ENCODE measurements at places on chromosomes 4 and X. TPM values are rescaled to one million over a fixed set of nuclear protein-coding genes. Genes with fewer than 3 reads are reported as not detected.

Gene TKTL2
- not detected for total RNA-seq

Gene TRMT2B
- total RNA-seq: 9.8 TPM

Gene FRMD7
- 0.05 TPM for total RNA-seq

Gene TEX13A
- total RNA-seq: not detected

Gene DDIT4L
- total RNA-seq: 2.7 TPM

Gene PNMA5
- total RNA-seq: not detected

Gene CT55
- not detected for total RNA-seq

Gene CSAG2
- total RNA-seq: not detected

Gene GSPT2
- 4.8 TPM for total RNA-seq

Gene DGKK
- total RNA-seq: not detected

Gene MTHFD2L
- 24.9 TPM for total RNA-seq

Gene MAGEA9B
- not detected for total RNA-seq

Gene MAGEA2B
- total RNA-seq: not detected

Gene UGT8
- total RNA-seq: not detected

Gene GNRHR
- total RNA-seq: not detected

Gene TRIM61
- 3.0 TPM for total RNA-seq

Gene CCDC110
- total RNA-seq: 5.0 TPM

Gene PAGE1
- total RNA-seq: not detected

Gene ERCC6L
- 0.30 TPM for total RNA-seq

Gene KIAA0232
- 24.8 TPM for total RNA-seq

Gene FABP2
- total RNA-seq: not detected

Gene TET2
- 8.0 TPM for total RNA-seq

Gene ODAPH
- 0.18 TPM for total RNA-seq

Gene TIGD2
- 22.9 TPM for total RNA-seq

Gene CFAP299
- total RNA-seq: 1.5 TPM

Gene TBC1D9
- 50.2 TPM for total RNA-seq

Gene ZCCHC18
- 0.30 TPM for total RNA-seq

Gene SPANXA1
- total RNA-seq: not detected

Gene HGFAC
- total RNA-seq: 0.05 TPM

Gene GLUD2
- 0.92 TPM for total RNA-seq

Gene USP26
- total RNA-seq: not detected

Gene MSL3
- total RNA-seq: 13.4 TPM

Gene TMEM47
- 40.6 TPM for total RNA-seq

Gene HTR2C
- not detected for total RNA-seq

Gene PAGE2B
- total RNA-seq: not detected

Gene IQCM
- not detected for total RNA-seq

Gene SUPT20HL1
- under 0.01 TPM for total RNA-seq

Gene EGFL6
- total RNA-seq: not detected
